ENCODE measurements at places on chromosomes 12 and 14. TPM values are rescaled to one million over a fixed set of nuclear protein-coding genes. Genes with fewer than 3 reads are reported as not detected.

DNA sequence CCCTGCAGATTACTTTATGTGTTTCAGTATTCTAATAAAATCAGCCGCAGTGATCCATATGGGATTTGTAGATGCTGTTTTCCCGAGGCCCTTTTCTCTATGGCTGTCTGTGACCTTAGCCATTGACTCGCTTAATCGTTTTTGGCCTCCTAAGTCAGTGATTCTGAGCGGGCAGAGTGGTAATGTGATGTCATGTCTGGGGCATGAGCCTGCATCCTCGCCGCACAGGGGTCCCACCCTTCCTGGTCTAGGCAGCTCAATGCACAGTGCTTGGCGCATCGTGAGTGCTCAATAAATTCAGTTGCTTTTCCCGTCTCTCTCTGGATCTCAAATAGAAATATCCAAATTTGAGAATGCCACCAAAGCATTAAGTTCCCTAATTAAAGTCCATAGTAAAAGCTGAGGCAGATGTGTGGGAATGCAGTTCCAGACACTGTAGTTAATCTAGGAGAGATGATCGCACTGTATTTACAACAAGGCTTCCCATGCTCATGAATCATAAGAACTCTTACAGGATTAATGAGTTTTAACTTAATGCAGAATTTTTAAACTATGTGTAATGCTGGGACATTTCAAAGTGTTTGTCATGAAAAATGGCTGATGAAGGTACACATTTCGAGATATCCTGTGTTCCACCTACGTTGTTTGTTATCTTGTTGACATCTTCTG is 29.3 kb downstream of the HMGA2 start:
- no peak for DNase-seq
- no peaks in the 10 kb centered on the region for H3K36me3 ChIP-seq
- no peaks in the 10 kb centered on the region for H3K4me1 ChIP-seq
- no peaks in the 10 kb centered on the region for H3K27me3 ChIP-seq
- no peak overlapping the region for H3K27ac ChIP-seq
- H3K4me3 ChIP-seq = no peak overlapping the region

DNA sequence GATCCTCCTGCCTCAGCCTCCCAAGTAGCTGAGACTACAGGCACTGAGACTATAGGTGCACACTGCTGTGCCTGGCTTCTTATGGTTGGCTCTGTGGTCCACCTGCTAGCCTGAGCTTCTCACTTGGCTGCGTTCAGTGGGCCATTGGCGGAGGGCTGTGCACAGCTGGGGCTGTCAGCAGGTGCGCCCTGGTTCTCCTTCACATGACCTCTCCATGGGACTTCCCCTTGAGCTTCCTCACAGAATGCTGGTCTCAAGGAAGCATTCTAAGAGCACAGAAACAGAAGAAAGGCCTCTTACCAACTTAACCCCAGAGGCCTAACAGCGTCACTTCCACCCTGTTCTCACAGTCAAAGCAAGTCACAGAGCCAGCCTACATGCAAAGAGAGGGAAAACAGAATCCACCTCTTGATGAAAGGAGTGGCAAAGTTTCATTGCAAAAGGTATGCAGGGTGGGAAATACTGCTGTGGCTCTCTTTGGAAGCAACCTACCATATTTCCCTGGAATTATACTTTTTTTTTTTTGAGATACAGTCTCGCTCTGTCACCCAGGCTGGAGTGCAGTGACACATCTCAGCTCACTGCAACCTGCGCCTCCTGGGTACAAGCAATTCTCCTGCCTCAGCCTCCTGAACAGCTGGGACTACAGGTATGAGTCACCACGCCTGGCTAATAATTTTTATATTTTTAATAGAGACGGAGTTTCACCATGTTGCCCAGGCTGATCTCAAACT is 9.3 kb downstream of the RILPL2 start:
- no peaks in the 10 kb centered on the region for H3K27me3 ChIP-seq
- DNase-seq = no peak
- H3K4me1 ChIP-seq = no peaks in the 10 kb centered on the region
- no peak overlapping the region for H3K27ac ChIP-seq
- H3K4me3 ChIP-seq = no peak overlapping the region

DNA sequence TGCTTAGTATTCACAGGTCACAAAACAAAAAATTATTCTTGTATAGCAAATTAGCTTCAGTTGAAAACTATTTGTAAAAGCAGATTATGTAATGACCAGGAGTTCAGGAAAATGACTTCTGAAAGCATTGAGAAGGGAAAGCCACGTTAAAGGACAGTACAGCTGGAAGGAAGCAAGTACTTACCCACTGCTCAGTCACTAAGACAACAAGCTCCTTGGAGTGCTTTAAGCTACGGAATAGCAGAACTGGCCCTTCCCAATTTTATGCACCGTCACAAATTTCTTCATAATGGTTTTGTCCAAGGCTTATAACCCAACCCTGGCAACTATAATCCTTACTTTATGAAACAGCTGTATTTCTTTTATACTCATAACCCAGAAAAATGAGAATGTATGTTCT is 13.0 kb upstream of the SNAPC1 start:
- H3K27me3 ChIP-seq = no peaks in the 10 kb centered on the region
- peaks cover 8% of the 10 kb centered on the region for H3K36me3 ChIP-seq
- H3K4me3 ChIP-seq = no peak overlapping the region
- peaks cover 2% of the 10 kb centered on the region for H3K4me1 ChIP-seq
- no peak for DNase-seq

- no peak for DNase-seq
- H3K4me3 ChIP-seq = no peak overlapping the region
- H3K27me3 ChIP-seq = no peaks in the 10 kb centered on the region
- no peaks in the 10 kb centered on the region for H3K36me3 ChIP-seq
These were observed 696.5 kb upstream of the MIS18BP1 start for GRCh38 chr14:45949479-45949878.

GRCh38 chr14:22630486-22630885 is 13.7 kb downstream of the OR6J1 start:
- no peaks in the 10 kb centered on the region for H3K27me3 ChIP-seq
- H3K36me3 ChIP-seq = no peaks in the 10 kb centered on the region
- no peaks in the 10 kb centered on the region for H3K4me1 ChIP-seq
- H3K4me3 ChIP-seq = no peak overlapping the region
- no peak overlapping the region for H3K27ac ChIP-seq

Gene KRT82
- not detected for polyA plus RNA-seq

Gene CBLN3
- polyA plus RNA-seq = 2.3 TPM

Gene CYP27B1
- 1.2 TPM for polyA plus RNA-seq
